Ovary (tissue), 10 donors: ENCODE measurements at places on chromosomes 1 and 21. TPM values are rescaled to one million over a fixed set of nuclear protein-coding genes. Genes with fewer than 3 reads are reported as not detected.

ZNF697 gene
- 3.6 TPM for polyA plus RNA-seq

MROH9 gene
- not detected for polyA plus RNA-seq

DIO1 gene
- not detected for polyA plus RNA-seq

SLFNL1 gene
- polyA plus RNA-seq: 0.23 TPM

LCE1D gene
- polyA plus RNA-seq: not detected

HJV gene
- not detected for polyA plus RNA-seq

GPR153 gene
- polyA plus RNA-seq: 4.2 TPM

PROK1 gene
- polyA plus RNA-seq: 428 TPM

GBP6 gene
- 0.18 TPM for polyA plus RNA-seq

KIAA1614 gene
- 1.1 TPM for polyA plus RNA-seq
